Breast epithelium (tissue), 4 donors: ENCODE measurements at places on chromosomes 6 and 20.

DNA sequence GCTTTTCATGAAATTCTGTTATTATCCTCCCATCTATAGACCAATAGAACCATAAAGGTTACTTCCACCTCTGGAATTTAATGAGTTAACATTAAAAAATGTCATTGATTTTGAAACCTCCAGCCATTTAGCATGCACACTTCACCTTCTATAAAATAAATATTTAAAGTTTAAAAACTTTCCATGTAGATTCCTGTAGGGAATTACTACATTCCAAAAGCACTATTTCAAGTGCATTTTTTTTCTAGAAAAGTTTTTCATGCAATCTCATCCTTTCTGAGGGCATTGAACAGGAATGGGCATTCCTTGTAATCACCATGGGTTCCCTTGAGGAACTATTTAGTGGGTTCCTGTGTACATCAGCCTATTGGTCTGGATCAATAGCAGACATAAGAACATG, 253.8 kb upstream of the RIN2 start:
- DNase-seq = no peak

- DNase-seq = no peak
Observed at GRCh38 chr20:37154684-37155298, 24.3 kb upstream of the RPN2 start.

- no peak for DNase-seq
Observed at GRCh38 chr20:59165891-59166709, 2.5 kb downstream of the ZNF831 start.

DNA sequence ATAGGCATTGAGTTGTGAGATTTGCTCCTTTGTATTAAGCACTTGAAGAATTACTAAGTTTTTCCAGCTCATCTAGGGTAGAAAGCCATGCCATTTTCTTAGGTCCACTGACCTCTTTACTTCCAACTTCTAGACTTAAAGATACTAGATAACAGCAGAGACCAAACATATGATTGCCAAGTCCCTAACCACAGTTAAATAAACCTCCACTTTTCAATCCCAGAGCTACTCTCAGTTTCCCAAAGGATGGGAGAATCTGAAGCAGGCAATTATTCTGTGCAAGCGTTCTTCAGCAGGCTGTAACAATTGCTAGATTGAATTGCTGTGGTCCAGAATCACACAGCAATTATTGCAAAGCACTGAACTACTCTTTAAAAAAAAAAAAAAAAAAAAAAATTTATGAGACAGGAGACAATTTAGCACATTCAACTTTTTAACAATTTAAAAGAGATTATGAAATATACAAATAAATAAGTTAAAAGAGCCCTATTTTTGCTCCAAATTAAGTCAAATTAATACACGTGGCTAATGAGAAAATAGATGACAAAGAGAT, 104.0 kb upstream of the PRSS16 start:
- DNase-seq = no peak

- peak; percentile 43 for DNase-seq
Observed at GRCh38 chr6:170160031-170160627, 130.7 kb downstream of the DLL1 start.

- DNase-seq = no peak
Observed at GRCh38 chr6:6362056-6362840, 41.8 kb upstream of the F13A1 start.

- no peak for DNase-seq
Observed at GRCh38 chr6:166058064-166058739, 109.4 kb downstream of the TBXT start.

GRCh38 chr6:41645007-41645618, 6.8 kb downstream of the MDFI start:
- no peak for DNase-seq

- no peak for DNase-seq
Observed at GRCh38 chr6:142893088-142893487, 51.9 kb downstream of the HIVEP2 start.

DNA sequence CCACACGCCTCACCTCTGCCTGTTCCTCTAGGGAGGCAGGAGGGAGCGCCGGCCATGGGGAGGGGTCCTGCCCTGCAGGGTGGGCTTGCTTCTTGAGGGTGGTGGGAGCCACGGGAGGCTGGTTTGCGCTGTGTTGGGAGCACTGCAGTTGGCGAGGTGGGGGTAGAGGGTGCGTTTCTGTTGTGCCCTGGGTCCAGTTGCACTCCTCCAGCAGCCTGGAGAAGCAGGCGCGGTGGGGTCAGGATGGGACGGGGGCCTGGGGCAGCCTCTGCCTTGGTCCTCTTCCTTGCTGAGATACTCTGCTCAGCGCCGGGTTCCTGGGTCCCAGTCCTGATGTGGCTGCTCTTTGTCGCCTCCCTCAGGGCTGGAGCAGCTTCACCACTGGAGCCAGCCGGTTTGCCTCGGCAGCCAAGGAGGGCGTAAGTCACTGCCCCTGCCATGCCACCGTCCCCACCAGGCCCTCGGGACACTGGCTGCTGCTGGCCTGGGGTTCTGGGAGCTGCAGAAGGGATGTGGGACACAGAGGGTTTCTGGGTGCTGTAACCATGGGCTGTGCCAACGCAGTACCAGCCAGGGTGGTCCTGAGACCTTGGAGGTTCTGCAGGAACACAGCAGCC, 8.4 kb downstream of the ARFGAP1 start:
- DNase-seq = no peak

- DNase-seq = no peak
Observed at GRCh38 chr20:20211988-20212518, 155.9 kb upstream of the INSM1 start.

DNA sequence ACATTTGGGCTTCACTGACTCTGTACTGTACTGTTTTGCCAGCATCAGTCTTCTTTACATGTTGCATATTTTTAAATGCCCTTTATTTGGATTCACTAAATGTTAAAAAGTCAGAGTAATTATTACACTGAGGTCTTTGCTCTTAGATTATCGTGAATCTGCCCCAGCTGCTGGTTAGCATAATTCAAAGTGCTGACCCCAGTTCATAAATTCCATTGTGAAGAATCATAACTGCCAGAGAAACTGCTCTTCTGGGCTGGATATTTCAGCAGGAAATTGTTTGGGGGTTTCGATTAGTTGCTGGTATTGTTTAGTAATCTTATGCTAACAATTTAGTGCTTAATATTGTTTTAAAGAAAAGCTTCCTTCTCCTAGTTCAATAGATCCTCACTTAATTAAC, 682.1 kb upstream of the MAP3K7 start:
- no peak for DNase-seq

DNA sequence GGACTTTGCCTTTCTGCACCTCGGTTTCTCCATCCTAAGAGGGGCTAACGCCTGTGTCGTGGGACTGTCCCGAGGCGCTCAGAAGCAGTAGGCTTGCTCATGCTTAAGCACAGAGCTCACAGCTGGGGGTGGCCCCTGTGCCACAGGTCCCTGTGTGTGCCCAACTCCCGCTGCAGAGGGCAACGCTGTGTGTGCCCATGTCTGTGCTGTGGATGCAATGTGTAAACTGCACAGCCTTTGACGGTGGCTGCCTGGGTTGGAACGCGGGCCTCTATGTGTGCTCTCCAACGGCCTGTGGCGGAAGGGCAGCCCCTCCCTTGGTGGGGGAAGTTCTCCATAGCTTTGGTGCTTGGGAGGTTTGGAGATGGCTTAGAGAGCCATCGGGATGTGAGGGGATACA, 10.7 kb upstream of the GATA5 start:
- DNase-seq = no peak

DNA sequence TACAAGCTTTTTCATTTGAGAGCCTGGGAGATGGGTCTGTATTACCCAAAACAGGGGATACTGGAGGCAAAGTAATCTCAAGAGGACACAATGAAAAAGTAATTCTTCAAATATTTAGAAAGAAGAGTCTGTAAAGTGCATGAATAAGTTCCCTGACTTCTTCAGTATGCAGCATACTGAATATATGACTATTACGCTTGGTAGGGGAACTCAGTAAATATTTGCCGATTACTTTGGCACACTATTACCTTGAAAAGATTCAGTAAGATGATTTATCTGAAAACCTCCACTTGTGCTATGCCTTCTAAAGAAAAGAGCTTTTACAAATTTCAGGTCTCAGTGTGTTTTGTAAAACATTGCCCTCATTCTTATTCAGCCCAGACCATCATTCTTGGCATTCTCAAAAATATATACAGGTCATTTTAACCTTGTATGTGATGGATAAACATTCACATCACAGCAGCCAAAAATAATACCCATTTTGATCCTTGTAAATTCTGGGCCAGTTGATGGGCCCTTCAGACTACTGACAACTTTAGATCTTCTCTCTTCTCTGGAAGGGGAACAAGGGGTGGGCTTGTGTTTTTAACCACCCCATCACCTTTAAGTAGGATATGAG, 125.9 kb downstream of the EDN1 start:
- DNase-seq = no peak

DNA sequence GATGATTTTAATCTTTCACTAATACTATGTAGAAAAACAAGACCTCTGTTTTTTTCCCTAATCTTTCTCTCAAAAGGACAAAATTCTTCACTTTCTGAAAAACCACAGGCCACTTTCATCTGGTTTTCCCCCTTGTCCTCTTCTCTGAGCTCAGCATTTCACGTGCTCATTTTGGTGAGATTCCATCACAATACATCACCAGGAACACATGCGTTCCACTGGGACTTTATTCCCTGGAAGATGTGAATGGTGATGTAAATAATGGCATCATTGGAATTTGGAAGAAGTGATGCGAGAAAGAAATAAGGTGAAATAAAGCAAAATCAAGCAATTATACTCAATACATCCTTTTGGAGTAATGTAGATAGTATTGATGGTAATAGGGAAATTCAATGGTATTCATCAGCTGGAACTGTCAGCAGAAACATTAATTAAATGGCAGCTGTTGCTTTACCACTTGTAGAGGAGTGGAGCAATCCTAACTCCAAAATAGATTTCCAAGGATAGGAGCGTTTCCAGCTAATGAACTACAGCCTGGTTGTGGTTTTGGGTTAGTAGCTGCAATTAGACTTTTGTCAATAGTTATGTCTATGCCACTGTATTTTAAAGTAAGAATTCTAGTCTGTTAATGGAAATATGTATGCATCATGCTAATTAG, 11.5 kb downstream of the FILIP1 start:
- no peak for DNase-seq

DNA sequence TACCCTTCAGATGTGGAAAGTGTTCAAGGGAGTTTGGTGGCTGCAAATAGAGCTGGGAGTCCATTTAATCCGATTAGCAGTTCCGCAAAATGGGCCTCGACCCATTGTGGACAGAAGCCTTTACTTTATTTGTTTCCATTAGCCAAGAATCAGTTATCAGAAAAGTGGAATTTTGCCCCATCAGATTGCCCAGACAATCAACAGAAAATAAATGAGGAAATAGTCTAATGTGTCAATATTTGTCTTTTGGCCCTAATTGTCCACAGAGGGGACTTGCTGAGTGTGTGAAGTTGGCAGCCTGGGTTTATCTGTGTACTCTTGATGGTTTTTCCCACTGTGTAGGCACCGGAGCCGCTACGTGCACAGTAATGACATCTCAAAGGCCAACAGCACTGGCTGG, 134.3 kb downstream of the LINC00237 start:
- no peak for DNase-seq

DNA sequence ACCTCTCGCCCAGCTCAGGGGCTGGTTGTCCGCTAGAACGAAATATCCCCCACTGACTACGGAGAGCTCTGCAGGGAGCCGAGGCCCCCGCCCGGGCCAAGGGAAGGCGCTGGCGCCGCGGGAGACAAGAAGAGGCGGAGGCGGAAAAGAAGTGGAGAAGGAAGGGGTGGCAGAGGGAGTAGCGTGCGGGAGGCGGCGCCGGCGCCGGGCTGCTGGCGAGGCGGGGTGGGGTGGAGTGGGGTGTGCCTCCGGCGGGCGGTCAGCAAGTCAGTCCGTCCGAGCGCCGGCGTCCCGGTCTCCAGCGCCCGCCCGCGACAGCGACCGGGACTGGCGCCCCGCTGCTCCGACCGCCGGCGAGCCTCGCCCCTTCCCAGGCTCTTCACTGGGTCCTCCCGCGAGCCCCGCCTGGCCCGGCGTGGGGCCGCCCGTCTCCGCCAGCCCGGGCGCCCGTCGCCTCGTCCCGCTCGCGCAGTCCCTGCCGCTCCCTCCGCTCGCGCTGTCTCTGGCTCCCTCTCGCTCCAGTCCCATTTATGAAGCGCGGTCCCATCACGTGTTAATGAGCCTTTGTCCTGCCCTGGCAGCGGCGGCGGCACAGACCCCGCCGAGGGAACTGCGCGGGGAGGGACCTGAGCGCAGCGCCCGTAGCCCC, at the start of gene CNR1:
CNR1 (minus strand) TSS at position 504 of the 649 bp plus-strand sequence. CDS start 21,073 bp downstream, outside the sequence.
- no peak for DNase-seq

- no peak for DNase-seq
Observed at GRCh38 chr6:27209659-27210269, 37.7 kb upstream of the PRSS16 start.

- DNase-seq = no peak
Observed at GRCh38 chr6:118864341-118865099, 29.4 kb upstream of the ASF1A start.

- no peak for DNase-seq
Observed at GRCh38 chr20:47757145-47758035, 27.9 kb downstream of the SULF2 start.

- no peak for DNase-seq
Observed at GRCh38 chr20:1694672-1695071, 37.1 kb upstream of the SIRPG start.

- no peak for DNase-seq
Observed at GRCh38 chr20:20549267-20549612, 163.2 kb downstream of the RALGAPA2 start.

DNA sequence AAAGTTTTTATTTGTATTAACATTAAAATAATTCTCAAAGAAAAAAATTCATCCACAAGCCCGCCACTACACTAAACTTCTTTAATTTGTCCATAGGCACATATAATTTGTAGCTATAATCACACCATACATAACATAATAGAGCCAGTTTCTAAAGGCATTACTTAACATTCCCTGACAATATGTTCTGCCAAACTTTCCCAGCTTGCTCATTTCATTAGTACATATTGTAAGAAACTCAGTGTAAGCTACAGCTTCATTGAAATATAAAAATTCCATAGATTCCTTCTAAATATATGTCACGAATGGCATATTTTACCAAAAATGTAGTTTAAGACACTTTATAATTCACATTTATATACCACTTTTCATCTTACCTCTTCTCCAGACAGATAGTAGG, 59.3 kb downstream of the MAN1A1 start:
- no peak for DNase-seq

DNA sequence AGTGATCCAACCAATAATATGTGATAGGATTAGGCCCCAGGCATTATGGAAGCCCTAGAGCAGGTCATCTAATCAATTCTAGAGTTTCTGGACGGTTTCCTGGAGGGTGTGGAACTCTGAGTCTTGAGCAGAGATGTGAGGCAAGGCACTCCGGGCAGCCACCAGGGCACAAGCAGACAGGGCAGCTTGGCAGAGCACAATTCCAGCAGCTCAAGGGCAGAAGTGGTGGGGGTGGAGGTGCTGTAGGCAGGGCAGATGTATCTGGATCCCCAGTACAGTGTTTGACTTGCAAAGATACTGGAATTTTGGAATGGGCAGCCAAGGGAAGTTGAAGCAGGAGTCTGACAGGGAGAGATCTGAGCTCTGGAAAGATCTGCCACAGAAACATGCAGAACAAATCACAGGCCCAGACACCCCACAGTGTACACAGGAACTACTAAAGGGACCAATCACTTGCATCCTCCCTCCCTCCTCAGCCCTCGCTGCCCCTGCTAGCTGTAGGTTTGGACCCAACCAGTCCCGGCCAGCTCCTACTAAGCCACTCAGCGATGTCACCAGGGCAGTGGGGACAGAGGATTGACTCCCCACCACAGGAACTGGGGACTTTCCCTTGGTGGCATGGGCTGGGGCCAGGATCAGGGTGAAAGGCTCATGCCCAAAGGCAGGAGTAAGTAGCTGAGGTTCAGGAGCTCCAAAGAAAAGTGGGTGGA, 47.0 kb downstream of the TFEB start:
- no peak for DNase-seq
